ENCODE measurements at places on chromosomes 4 and X. TPM values are rescaled to one million over a fixed set of nuclear protein-coding genes. Genes with fewer than 3 reads are reported as not detected.

- no peak for DNase-seq
- no peaks in the 10 kb centered on the region for H3K4me1 ChIP-seq
- no peaks in the 10 kb centered on the region for H3K36me3 ChIP-seq
- no peak overlapping the region for H3K27ac ChIP-seq
- no peak overlapping the region for H3K4me3 ChIP-seq
Observed at GRCh38 chr4:119946359-119946758, 120.3 kb downstream of the MAD2L1 start.

DNA sequence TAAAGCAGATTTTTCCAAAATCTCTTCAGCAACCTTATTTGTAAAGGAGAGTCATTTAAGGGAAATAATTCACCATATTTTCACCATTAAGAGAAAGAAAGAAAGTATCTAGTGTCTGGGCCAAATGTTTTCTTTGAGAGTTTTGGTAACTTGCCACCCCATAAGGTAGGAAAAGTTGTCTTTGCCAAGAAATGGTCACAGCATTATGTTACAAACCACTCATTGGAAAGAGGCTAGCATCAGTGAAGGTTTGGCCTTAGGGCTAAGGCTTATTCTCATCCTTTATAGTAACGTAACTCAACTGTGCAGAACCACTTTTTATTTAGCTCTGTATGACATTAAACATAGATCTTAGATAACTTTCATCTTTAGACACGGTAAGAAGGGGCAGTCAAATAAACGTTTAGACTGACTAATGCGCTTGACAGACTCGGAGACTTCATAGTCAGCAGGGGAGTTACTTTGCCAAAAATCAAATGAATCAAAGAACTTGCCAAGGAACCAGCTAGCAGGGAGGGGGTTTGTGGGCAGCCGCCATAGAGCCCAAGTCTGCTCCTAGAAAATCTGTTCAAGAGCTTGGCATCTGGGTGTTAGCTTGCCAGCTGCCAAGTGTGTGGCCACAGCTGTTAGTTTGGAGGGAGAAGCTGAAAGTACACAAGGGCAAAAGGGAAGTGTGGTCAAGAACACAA, 182.8 kb upstream of the GRID2 start:
- no peak overlapping the region for H3K27ac ChIP-seq
- H3K27me3 ChIP-seq, result no peaks in the 10 kb centered on the region

DNA sequence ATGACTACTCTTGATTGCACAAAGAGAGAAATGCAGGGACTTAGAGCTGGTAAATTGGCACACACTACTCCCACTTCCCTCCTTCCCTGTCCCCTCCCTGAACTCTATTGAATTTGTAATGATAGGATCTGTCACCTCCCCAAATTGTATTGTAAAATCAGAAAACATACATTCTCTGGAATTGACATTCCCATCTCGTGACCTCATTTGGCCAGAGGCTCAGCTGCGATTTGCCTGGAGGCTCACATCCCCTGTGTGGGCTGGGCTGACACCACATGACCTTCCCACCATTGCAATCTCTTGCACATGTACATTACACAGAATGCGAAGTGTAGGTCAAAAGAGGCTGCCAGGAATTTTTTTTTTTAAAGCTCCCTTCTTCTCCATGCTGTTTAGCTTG, 172.1 kb downstream of the MID1IP1 start:
- H3K36me3 ChIP-seq, result no peaks in the 10 kb centered on the region
- H3K27ac ChIP-seq, result no peak overlapping the region
- H3K4me1 ChIP-seq, result peaks cover 2% of the 10 kb centered on the region
- no peak overlapping the region for H3K4me3 ChIP-seq
- no peaks in the 10 kb centered on the region for H3K27me3 ChIP-seq

- DNase-seq, result no peak
- H3K27me3 ChIP-seq, result no peaks in the 10 kb centered on the region
- no peak overlapping the region for H3K27ac ChIP-seq
- no peaks in the 10 kb centered on the region for H3K36me3 ChIP-seq
Observed at GRCh38 chr4:23706972-23707651, 182.7 kb downstream of the PPARGC1A start.

DNA sequence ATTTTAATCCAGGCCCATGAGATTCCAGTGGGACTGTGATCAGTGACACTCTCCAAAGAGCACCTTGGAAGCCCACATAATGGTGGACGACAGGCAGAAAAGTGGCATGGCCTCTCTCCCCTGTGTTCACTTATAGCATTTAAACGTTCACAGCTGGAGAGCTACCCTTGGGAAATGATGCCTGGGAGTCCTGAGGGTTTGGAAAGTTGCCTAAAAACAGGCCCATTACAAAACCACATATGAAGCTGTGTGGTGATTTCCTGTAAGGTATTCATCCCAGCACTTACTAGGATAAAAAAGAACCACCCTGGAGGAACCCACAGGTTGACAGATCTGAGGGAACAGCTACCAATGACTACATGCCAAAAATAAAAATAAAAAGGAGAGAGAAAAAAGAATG, 193.2 kb downstream of the RASL11B start:
- H3K4me3 ChIP-seq, result no peak overlapping the region
- H3K4me1 ChIP-seq, result no peaks in the 10 kb centered on the region
- no peaks in the 10 kb centered on the region for H3K27me3 ChIP-seq
- H3K27ac ChIP-seq, result no peak overlapping the region
- H3K36me3 ChIP-seq, result peaks cover 9% of the 10 kb centered on the region

CYP4V2 gene
- 19.2 TPM for total RNA-seq

EFNB1 gene
- 4.1 TPM for total RNA-seq

CC2D2A gene
- total RNA-seq, result not detected
